Left renal cortex interstitium (tissue), 4 donors: ENCODE measurements at places on chromosomes 3 and 15. TPM values are rescaled to one million over a fixed set of nuclear protein-coding genes. Genes with fewer than 3 reads are reported as not detected.

Gene FGD5
- polyA plus RNA-seq = 25.0 TPM

Gene HTR3E
- not detected for polyA plus RNA-seq

Gene NOX5
- polyA plus RNA-seq = 1.4 TPM

Gene SEMA6D
- polyA plus RNA-seq = 31.0 TPM

Gene ROPN1B
- polyA plus RNA-seq = 0.24 TPM
